Stimulated activated CD4-positive, alpha-beta T cell treated with anti-CD3 and anti-CD28 coated beads, Interleukin-1b, Interleukin-23, amount 100 ng/mL, for 1 hour (primary cell): ENCODE measurements at places on chromosomes 1 and 21.

- no peak for DNase-seq
These were observed 50.4 kb downstream of the IGSF21 start for GRCh38 chr1:18157968-18158367.

DNA sequence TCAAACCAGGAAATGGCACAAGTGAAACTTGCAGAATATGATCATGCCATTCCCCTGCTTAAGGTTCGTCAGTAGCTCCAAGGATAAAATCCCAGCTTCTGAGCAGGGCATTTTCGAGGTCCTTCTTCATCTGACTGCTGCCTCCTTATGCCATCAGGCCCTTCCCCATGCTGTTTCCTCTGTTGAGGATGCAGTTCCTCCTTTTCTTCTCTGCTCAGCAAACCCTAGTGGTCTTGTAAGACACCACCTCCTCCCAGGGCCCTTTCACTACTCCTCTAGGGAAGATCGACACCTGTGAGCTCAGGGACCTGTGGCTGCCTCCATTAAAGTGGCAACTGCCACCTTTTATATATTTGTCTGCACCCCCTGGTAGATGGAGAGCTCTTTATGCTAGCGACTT lies 62.1 kb upstream of the JUN start:
- DNase-seq: no peak

- DNase-seq: no peak
These were observed 68.2 kb downstream of the MAB21L3 start for GRCh38 chr1:116179419-116179818.

- no peak for DNase-seq
These were observed 154.6 kb downstream of the FOXD2 start for GRCh38 chr1:47592296-47593012.

- DNase-seq: no peak
These were observed 68.7 kb downstream of the MAP10 start for GRCh38 chr1:232873931-232874330.

DNA sequence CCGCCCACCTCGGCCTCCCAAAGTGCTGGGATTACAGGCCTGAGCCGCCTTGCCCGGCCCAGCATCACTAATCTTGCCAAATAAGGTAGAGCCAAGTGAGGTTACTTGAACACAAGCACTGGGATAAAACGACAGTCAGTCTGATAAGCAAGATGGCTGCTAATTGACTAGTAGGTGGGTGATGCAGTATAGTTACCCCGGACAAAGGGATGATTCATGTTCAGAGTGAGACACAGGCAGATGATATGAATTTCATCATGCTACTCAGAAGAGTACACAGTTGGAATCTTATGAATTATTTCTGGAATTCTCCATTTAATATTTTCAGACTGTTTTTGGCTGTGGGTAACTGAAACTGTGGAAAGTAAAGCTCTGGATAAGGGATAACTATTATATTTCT lies 178.4 kb downstream of the USP25 start:
- DNase-seq: no peak

GRCh38 chr1:23836037-23836436 lies 10.8 kb upstream of the HMGCL start:
- DNase-seq: no peak

DNA sequence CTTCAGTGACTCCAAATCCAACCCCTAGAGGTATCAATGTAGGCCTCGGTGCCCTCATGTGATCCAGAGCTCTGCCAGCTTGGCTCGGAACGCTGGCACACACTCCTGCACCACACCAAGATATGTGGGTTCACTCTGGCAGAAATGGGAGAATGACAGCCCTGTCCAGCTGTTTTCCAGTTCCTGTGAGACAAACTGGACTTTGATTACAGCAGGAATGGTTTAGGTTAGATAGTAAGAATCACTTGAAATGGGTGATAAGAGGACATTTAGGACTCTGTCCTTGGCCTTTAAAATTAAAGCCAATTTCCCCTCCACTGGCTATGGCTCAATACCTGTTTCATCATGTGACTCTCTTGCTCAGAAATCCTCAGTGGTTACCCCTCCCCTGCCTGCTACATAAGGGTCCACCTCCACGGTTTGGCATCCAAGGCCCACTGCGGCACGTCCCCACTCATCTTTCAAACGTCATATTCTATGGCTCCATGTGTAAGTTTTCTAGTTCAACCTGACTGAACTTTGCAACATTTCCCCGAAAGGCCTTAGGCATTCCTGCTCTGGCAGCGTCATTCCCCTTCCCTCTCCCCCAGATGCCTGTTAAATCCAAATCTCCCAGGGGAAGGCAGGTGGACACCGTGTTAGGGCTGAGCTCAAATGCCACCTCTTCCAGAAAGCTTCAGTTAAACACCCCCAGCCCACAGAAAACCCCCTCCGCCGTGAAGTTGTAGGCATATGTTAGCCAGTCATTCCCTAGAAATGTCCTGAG lies 44.7 kb downstream of the PLEKHA6 start:
- DNase-seq: no peak

GRCh38 chr1:190429932-190430331 lies 47.7 kb downstream of the BRINP3 start:
- DNase-seq: no peak

- DNase-seq: no peak
These were observed 25.5 kb downstream of the TNR start for GRCh38 chr1:175717610-175718540.

DNA sequence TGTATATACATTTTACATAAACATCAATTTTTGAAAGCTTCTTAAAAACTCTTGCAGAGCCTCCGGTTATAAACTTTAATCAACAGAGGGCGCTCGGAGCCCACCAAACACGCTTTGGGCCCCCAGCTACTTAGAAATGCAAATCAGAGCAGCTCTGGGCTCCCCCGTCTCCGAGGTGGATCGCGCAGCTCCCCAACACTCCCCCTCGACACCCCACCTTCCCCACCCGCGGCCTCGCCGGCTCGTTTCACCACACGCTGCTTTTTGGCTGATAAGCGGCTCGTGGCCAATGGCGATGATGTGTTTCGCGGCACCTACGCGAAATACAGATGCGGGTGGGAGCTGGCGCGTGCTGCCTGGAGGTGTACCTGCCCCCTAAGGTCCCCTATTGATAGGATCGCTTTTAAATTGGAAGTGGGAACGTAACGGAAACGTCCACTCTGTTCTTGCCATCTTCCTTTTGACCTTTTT lies 1.7 kb upstream of the KIF26B start:
- DNase-seq: peak; percentile 10

- DNase-seq: no peak
These were observed 13.4 kb downstream of the FCRL4 start for GRCh38 chr1:157584503-157584902.

GRCh38 chr1:95286479-95286878 lies 52.5 kb downstream of the RWDD3 start:
- no peak for DNase-seq

- DNase-seq: no peak
These were observed 51.8 kb upstream of the TRABD2B start for GRCh38 chr1:48048980-48049379.

- DNase-seq: no peak
These were observed 25.2 kb upstream of the EPS8L3 start for GRCh38 chr1:109788695-109789521.

- no peak for DNase-seq
These were observed 34.7 kb downstream of the LRRC8D start for GRCh38 chr1:89855413-89856123.

GRCh38 chr1:41631154-41631553 lies 146.7 kb upstream of the EDN2 start:
- no peak for DNase-seq

- no peak for DNase-seq
These were observed 29.8 kb downstream of the TRPM2 start for GRCh38 chr21:44383216-44383615.

DNA sequence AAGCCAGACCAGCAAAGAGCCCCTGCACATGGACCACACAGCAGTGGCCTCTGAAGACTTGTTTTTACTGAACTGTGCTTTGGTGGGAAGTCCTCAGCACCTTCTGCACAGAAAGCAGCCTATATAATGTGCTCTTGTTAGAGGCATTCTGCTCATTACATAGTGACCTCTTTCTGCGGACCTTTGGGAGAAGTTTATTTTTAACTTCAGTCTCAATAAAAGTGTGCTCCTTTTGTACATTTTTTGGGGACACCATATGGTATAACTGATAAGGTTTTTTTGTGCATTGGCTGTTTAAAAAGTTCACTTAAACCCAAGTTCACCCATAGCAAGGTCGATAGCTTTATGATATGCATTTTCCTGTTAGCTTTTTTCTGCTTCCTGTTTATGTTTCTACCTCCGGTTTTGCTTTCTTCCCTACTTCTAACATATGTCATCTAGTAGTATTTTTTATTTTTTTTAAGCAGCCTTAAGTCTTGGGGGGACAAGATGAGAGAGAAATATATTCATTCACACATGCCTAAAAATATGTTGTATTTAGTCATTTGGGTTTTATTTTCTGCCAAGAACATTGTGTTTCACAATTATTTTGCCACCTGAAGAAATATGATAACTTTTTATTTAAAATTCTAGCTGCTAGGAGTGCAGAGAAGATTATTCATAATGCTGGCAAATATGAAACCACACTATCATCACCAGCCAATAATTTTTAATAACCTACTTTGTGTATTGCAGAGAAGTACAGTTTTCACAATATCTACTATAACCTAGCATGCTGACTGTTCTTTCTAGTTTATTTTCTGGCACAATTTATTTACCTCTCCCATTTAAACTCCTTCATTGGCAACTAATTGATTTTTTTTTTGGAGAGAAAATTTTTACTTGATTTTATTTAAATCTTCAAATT lies 22.9 kb upstream of the SLC19A2 start:
- DNase-seq: no peak

DNA sequence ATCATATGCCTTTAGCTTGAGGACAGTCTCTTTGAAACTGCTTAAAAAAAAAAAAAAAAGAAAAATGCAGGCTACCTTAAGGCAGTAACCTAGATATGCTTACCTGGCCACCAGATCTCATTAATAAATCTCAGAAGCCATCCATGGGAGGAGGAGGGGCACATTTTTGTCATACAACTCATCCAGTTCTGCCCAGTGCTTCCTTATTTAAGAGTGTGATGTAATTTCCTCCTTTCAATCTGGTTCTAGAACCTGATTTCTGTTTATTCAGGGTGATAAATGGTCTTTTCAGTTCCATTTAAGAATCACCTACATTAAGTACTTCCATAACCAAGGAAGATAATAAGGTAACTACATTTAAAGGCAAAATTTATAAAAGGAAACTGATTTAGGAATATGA lies 6.1 kb downstream of the ERRFI1 start:
- DNase-seq: no peak

GRCh38 chr1:206694171-206695124 lies 9.7 kb downstream of the MAPKAPK2 start:
- no peak for DNase-seq

GRCh38 chr1:12669529-12670068 lies 25.7 kb downstream of the AADACL4 start:
- no peak for DNase-seq

DNA sequence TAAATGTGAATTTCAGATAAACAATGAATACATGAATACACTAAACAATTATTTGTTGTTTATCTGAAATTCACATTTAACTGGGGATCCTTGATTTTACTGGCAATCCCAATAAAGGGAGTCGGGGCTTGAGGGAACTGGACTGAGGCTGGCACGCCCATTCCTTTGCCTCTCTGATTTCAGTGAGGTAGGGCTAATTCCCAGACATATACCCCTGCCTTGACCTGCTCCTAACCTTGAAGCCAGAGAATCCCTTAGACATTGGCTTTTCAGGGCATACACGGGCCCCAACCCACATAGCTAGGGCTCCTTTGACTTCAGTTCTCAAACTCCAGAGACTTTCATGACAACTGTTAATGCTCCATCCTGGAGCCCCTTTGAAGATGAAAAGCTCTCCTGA lies 10.8 kb upstream of the UTP25 start:
- no peak for DNase-seq

GRCh38 chr1:179166663-179167417 lies 62.6 kb downstream of the ABL2 start:
- DNase-seq: no peak

GRCh38 chr1:65527190-65527589 lies 106.7 kb downstream of the LEPR start:
- DNase-seq: no peak

DNA sequence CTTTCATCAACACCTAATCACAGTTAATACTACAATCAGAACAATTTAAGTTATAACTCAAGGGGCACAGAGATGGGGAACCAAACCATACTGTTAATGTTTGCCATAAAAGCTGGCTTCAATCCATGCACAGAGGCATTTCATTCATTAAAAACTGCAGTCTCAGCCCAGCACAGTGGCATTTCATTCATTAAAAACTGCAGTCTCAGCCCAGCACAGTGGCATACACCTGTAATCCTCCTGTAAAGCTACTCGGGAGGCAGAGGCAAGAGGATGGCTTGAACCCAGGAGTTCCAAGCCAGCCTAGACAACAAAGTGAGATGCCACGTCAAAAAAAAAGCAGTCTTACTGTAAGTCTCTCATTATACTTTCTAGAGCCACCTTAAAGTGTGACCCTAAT lies 29.2 kb downstream of the ARID4B start:
- no peak for DNase-seq

DNA sequence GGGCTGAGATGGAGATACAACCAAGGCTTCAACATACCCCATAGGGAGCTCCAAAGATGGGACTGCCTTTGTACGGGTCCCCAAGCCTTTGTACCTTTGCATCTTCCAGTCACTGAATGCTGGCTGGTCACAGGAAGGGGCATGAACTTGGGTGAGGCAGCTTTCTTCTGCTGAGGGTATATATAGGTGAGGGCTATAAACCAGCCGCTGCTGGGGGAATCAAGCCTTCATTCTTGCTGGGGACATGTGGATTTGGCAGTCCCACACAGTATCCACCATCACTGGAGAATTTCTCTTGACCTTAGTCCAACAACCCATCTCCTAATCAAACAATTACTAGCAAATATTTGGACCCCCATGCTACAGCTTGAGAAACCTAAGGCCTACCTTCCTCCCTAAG lies 61.7 kb downstream of the CCDC185 start:
- DNase-seq: no peak

- no peak for DNase-seq
These were observed 23.1 kb upstream of the ERI3 start for GRCh38 chr1:44377925-44378784.

- no peak for DNase-seq
These were observed 116.2 kb downstream of the EIF4G3 start for GRCh38 chr1:21060523-21060922.
